Activated CD8-positive, alpha-beta memory T cell treated with anti-CD3 and anti-CD28 coated beads for 24 hours (primary cell): ENCODE measurements at places on chromosomes 1 and 21.

GRCh38 chr1:58717979-58718378, 18.1 kb upstream of the MYSM1 start:
- DNase-seq = peak; percentile 60

- DNase-seq = no peak
Measured at GRCh38 chr1:160373696-160374095, 6.8 kb downstream of the NHLH1 start.

DNA sequence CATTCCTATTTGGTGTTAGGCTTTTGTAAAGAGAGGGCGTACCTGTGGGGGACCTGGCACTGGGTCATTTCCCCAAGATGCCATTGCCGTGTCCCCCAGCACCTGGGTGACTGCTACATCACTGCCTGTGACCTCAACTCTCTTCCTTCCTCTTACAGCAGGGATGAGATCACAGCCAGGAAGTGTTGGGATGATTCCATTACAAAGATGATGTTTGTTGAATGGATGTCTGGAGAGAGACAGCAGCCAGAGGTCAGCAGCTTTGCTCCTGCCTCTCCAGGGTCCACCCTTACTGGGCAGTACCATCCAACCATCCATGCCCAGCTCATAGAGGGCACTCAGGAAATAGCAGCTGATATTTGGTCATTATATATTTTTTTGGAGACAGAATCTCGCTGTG, 35.1 kb downstream of the TMEM51 start:
- no peak for DNase-seq

DNA sequence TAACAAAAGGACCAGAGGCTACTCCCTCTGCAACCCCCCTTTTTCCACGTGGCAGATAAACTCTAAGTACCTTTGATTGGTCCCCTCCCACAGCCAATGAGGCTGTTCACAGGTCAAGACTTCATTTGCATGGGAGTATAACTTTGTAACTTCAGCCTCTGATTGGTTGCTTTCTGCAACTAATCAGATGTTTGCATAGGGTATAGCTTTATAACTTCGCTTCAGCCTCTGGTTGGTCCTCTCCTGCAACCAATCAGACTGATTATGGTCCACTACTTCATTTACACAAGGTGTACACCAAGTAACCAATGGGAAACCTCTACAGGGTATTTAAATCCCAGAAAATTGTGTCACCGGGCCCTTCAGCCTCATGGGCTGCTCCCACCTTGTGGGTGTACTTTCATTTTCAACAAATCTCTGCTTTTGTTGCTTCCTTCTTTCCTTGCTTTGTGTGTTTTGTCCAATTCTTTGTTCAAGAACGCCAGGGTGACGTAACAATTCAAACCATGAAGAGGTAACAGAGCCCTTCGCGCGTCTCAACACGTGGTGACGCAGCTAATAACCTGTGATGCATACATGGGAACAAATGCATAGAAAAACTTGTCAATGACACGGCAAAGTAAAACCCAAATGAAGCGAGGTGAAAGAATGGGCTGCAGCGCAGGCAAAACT, 47.2 kb downstream of the VPS26C start:
- no peak for DNase-seq

DNA sequence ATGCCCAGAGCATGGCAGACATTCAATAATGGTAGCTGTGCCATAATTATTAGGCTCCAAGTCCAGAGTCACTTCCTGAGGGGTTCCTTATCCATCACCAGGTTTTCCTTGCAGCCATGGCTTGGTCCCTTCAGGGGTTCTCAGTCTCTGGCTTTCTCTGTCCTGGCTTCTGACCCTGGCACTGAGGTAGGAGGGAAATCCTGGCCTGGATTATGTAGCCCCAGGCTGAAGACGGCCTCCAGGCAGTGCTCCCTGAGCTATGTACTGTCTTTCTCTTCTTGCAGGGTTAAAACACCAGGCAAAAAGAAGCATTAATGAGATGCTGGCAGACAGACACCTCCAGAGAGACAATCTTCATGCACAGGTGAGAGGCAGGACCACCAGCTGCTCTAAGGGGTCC, 9.5 kb upstream of the PADI3 start:
- no peak for DNase-seq

DNA sequence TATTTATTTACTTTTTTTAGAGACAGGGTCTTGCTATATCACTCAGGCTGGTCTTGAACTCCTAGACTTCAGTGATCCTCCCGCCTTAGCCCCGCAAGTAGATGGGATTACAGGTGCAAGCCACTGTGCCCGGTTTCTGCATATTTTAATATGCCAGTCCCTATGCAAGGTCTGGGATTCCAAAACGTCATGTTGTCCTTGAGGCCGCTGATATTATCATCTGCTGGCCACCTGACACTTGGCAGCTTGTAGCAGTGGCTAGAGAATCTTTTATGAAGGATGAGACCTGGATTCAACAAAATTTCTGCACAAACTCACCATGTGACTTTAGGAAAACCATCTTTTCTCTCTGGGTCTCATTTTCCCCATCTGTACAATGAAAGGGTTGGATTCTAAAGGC, 32.9 kb upstream of the OSBPL9 start:
- no peak for DNase-seq

- peak; percentile 62 for DNase-seq
Measured at GRCh38 chr1:156025876-156026275, 5.1 kb upstream of the SSR2 start.

DNA sequence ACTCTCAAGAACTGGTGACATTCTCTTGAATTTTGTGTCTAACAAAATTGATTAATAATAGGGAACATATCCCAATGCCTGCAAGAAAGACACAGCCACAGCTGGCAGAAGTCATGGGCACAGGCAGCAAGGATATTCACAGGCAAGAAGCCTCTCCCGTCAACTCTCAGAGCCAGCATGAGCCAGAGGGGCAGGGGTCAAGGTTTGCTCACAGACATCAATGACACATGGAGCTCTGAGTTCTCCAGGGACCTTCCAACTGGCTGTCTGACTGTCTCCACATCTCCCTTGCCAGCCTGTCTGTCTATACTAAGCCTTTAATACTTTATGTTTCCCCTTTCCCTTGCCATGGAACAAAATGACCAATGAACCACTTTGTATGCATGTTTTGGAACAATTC, 101.5 kb upstream of the RAB4A start:
- DNase-seq = no peak

- no peak for DNase-seq
Measured at GRCh38 chr1:68213843-68214242, 18.5 kb downstream of the WLS start.

DNA sequence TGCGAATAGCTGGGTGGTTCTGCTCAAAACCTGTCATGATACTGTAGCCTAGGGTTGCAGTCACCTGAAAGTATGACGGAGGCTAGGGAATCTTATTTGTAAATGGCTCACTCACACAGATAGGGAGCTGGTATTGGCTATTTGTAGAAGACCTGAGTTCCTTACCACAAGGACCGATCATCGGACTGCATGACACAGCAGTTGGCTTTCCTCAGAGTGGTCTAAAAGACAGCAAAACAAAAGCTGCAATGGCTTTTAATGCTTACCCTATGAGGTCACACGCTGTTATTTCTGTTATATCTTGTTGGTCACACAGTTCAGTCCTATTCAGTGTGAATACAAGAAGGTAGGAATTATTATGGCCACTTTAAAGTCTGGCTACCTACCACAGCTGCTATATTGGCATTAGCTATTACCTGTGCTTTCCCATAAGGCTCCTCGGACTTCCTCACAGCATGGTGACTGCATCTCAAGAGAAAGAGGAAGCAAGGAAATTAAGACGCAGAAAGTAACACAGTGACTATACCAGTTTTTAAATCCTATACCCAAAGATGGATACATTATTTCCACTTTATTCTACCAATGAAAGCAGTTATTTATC, 68.4 kb upstream of the LRRC7 start:
- no peak for DNase-seq

DNA sequence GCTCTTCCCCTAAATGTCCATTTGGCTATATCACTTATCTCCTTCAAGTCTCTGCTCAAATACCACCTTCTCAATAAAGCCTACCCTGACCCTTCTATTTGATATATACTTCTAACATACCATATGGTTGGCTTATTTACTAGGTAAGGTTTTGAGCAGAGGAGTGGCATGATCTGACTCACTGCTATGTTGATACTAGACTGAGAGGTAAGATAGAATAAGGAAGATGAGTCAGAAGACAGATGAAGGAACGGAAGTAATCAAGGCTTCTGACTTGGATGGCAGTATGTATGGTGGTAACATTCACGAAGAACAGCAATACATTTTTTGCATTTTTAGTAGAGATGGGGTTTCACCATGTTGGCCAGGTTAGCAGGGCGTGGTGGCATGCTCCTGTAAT, 4.8 kb upstream of the HRNR start:
- no peak for DNase-seq

DNA sequence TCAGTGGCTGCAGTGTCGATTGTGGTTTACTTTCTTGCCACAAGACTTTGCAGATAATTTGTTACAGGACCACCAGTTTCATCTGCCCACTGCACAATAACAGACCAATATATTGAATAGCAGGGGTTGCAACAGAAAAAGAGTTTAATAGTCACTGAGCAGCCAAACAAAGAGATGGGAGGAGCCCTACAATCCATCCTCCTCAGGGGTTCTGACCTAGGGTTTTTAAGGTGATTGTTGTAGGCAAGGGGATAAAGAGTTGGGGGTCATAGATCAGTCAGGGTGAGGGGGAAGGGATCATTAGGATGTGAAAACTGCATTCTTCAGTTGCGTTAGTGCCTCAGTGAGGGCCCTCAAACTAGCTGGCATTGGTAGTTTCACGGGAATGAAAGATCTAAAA, 110.7 kb upstream of the OLFM3 start:
- no peak for DNase-seq
